Activated T-cell treated with anti-CD3 and anti-CD28 coated beads for 1 hour (primary cell): ENCODE measurements at places on chromosomes 11 and 22.

DNA sequence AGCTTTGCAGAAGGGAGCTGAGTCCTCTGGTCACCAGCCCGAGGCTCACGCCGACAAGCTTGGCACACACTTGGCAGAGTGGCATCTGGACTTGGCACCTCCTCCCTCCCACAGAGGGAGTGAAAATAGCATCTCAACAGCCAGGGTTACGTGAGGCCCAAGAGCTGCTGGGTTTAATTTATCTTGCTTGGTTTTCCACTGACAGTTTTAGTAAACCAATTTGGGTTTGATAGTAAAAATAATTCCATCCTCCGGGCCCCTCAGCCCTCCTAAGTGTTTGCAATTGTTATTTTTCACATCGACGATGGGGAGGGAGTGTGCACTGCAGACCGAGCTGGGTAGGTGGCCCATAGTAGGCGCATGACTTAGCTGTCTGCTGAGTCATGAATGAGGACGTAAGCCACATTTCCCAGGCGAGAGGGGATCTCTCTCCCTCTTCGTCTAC is 107.6 kb upstream of the ASPHD2 start:
- DNase-seq = no peak

DNA sequence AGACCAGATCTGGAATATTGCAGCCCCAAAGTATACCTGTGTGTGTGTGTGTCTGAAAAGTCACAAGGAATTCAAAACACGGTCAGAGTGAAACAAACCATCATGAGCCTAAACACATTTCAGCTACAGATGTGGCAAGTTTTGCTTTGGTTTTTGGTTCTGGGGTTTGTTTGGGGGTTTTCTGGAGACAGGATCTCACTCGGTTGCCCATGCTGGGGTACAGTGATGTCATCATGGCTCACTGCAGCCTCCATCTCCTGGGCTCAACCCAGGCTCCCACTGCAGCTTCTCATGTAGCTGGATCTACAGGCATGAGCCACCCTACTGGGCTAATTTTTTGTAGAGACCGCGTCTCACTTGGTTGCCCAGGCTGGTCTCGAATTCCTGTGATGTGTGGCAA is 41.4 kb upstream of the PHF21A start:
- DNase-seq = no peak

DNA sequence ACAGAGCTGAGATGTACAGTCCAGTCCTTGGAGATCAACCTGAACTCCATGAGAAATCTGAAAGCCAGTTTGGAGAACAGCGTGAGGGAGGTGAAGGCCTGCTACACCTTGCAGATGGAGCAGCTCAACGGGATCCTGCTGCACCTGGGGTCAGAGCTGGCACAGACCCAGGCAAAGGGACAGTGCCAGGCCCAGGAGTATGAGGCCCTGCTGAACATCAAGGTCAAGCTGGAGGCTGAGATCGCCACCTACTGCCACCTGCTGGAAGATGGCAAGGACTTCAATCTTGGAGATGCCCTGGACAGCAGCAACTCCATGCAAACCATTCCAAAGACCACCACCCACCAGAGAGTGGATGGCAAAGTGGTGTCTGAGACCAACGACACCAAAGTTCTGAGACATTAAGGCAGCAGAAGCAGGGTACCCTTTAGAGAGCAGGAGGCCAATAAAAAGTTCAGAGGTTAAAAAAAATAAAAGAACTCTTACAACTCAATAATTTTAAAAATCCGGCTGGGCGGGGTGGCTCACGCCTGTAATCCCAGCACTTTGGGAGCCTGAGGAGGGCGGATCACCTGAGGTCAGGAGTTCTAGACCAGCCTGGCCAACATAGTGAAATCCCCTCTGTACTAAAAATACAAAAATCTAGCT is 69.9 kb upstream of the RTL6 start:
- peak; percentile 22 for DNase-seq

DNA sequence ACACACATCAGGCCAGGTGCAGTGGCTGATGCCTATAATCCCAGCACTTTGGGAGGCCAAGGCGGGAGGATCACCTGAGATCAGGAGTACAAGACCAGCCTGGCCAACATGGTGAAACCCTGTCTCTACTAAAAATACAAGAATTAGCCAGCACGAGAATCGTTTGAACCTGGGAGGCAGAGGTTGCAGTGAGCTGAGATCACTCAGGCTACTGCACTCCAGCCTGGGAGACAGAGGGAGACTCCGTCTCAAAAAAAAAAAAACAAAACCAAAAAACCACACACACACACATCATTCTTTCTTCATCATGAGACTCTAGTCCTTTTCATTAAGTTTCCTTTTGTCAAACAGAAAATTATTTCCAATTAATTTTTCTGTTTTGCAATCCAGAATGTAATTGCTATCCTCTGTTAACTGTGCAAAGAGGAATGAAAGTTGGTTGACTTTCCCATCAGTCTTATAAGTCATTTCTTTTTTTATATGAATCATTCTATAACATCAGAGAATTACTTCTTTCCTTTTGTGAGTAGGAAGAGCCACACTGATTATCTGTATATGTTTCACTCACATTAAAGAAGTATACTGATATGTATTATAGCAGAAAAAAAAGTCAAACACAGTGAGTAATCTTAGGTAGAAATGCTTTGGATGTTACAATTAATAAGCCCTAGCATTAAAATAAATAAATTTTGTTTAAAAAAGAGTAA is 52.2 kb downstream of the HORMAD2 start:
- no peak for DNase-seq

DNA sequence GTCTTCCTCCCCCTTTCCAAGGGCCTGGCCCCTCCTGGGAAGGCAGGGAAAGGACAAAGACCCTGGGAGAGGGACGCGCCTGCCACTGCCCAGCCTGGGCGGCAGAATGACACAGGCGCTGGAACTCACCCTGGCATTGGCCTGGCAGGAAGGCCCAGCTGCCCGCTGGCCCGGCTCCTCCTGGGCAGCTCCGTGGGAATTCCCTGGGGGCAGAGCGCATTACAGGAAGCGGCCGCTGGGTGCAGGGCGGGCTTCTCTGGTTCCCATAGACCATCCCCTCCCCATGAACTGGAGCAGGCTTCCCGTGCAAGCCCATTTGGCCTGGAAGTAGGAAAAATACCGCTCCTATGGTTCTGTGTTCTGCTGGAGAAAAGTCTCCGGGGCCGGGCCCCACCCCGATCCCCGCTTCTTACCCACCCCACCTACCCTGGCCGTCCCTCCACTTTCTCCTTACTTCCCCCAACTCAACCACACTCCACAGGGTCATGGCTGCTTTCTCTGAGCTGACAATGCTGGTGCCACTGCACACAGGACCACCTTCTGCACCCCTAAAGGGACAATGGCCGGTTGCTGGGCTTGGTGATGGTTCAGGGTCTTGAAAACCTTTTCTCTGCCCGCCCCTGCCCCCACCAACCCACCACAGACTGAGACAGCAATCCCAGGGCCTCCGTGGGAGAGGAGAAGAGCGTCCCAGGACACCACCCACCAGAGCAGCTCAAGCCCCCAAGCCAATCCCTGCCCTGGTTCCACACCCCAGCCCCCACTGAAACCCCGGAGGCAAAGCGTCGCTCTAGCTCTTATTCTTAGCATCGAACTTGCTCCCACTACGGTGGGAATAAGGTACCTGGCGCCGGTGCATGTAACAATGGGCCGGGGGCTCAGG is 58.9 kb downstream of the LINC01488 start:
- no peak for DNase-seq

DNA sequence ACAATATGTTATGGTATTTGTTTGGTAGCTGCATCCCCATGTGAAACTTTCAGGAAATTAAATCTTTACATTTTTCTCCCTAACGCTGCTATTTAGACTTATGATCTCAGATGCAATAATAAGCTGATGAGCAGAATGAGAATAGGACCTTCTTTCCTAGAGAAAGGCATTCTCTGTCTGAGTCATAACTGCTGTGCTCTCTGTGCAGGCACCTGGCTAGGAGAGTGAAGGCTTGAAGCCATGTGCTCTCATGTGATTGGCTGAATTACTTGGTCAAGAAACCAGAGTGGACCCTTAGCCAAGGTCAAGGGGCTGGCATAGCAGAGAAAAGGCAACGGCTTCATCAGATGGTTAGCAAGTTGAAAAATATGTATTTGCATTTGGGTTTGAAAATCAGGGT is 185.0 kb downstream of the ADAMTS15 start:
- DNase-seq = no peak

DNA sequence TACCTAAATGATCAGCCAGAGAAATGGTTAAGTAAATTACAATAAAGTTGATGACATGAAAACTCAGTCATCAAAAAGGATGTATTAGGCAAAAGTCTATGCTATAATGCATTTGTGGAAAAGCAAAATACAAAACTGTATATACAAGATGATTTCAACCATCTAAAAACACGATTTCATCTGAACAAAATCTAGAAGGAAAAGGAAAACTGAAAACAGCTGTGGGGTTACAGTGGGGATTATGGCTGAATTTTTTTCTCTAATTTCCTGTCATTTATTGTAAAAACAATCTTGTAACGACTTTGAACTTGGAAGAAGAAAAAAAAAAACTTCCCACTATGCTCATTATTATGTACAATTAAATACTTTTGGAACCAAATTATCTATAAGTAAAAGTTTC is 30.3 kb downstream of the CHEK2 start:
- no peak for DNase-seq

DNA sequence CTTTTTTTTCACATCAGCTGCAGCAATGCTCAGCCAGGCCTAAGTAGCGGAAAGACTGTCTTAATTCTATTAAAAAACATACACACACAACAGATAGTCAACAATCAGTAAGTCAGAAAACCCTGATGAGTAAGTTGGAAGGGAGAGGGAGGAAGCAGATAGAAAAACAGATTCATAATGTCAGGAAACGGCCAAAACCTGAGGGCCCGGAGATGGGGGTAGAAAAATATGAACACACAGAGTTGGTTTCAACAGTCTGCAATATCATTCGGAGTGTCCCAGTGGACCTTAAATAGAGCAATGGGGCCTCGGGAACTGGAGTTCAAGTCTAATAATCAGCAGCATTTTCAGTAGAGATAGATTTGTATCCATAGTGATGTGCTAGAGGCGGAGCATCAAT is 14.8 kb downstream of the LRRC55 start:
- DNase-seq = no peak

GRCh38 chr11:58927393-58928106 is 11.7 kb upstream of the GLYATL1 start:
- DNase-seq = no peak

- no peak for DNase-seq
Measured at GRCh38 chr22:20118300-20119020, 1.4 kb upstream of the TRMT2A start.

GRCh38 chr11:36455658-36456111 is 54.4 kb downstream of the TRAF6 start:
- no peak for DNase-seq

- DNase-seq = no peak
Measured at GRCh38 chr11:61075891-61076290, 26.4 kb upstream of the CD5 start.

DNA sequence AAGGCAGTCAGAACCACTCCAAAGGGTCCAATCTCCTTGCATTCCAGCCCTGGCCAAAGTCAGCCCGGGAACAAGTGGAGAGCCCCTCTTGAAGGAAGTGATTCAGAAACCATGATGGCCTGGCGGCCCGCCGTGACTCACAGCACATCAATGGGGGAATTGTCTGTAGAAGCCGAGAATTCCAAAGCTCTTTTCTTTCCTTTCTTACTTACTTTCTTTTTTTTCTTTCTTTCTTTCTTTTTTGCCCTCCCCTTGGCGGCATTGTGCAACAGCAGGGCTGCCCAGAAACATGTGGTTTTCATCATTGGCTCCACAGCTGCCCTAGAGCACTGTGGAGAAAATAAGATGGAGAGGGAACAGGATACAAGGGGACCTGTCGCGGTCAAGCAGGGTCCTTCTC is 140.2 kb upstream of the TIMP3 start:
- DNase-seq = no peak

- DNase-seq = no peak
Measured at GRCh38 chr11:45751430-45751829, 53.5 kb upstream of the SLC35C1 start.

DNA sequence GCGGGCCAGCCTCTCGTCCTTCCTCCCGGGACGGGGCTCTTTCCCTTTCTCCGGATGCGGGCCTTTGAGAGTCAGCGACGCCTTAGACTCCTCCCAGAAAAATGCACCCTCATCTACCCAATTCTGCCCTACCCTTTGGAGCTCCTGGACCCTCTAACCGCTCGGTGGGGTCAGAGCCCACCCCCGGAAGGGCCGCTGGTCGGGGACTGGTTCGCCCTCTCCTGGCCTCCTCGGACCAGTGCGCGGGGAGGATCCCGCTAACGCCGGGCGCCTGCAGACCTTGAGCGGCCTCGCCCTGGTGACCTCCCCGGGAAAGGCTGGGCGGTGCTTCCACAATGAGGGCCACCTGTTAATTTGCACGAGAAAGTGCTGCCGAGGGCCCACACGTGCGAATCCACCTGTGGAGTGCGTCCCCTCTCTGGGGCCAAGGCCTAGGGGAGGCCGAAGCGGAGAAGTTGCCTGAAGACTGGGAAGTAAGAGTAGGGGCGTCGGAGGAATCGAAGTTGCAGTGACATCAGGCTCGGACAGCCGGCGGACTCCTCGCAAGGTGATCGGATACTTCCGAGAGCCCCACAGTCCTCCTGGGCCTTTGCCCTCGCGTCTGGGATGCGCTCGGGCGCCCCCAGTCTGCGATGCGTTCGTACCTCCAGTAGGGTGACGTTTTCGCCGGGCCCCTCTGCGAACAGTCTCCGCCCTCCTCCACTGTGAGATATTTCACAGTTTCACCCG is 61.5 kb downstream of the ENDOD1 start:
- DNase-seq = peak; percentile 84

GRCh38 chr11:32953700-32954099 is 61.1 kb downstream of the QSER1 start:
- DNase-seq = no peak

DNA sequence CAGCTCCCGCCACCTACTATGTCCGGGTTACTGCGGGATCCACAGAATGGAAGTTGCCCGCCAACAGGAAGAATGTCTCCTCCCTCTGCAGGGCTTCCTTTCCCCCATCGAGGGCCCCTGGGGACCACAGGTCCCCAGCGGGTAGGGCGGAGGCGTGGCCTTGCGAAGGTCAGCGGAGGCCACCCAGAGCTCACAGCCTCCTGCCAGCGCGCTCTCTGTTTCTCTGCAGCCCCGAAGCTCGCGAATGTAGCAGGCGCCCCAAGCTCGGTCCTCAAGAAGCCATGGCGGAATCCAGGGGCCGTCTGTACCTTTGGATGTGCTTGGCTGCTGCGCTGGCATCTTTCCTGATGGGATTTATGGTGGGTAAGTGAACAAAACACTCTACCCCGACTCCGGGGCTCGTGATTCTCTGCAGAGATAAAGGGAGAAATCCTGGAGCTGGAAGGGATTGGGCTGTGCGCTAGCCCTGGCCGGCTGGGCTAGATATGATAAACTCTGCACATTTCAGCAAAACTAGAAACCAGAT is at the start of gene NAALAD2:
Gene NAALAD2, plus strand, starts transcription at position 186 of the 526 bp plus-strand sequence. Its CDS starts 96 bp downstream, at position 282.
- DNase-seq = no peak

GRCh38 chr11:80182901-80183300 is 742.1 kb upstream of the TENM4 start:
- no peak for DNase-seq

DNA sequence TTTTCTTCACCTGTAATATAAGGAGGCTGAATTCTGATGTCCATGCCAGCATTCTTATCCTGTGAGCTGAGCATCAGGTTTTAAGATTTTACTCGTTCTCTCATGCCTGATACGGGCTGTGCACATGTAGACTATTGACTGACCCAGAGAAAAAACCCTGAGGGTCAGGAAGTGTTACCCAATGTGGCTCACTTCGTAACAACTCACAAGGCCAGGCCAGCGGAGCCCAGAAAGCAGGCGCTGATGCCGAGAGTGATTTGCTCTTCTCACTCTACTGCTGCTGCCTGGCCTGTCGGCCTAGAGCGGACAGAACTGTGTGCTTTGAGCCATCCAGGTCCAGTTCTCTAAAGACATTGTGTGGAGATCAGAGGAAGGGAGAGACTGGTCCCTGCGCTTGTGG is 10.8 kb downstream of the THYN1 start:
- DNase-seq = no peak
